Effector memory CD4-positive, alpha-beta T cell (primary cell): ENCODE measurements at places on chromosomes 2 and 18.

GRCh38 chr18:24397131-24397693 lies 412 bp downstream of the OSBPL1A start:
- no peak for DNase-seq

DNA sequence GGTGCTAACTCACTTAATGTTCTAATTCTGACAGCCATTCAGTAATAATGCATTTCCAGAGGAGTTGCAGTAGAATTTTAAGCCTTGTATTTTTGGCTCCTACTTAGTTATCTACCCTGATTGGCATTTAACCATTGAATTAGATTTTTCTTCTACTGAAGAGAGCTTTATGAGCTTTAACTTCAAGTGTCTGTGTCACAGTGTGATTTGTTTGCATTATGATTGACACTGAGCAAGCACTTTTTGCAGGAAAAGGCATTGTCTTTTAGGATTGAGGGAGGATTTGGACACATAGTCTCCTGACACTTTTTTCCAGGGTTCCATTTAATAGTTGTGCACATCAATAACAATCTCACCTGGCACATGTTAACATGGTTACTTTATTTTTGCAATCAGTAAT lies 26.7 kb downstream of the LYPD6 start:
- no peak for DNase-seq

DNA sequence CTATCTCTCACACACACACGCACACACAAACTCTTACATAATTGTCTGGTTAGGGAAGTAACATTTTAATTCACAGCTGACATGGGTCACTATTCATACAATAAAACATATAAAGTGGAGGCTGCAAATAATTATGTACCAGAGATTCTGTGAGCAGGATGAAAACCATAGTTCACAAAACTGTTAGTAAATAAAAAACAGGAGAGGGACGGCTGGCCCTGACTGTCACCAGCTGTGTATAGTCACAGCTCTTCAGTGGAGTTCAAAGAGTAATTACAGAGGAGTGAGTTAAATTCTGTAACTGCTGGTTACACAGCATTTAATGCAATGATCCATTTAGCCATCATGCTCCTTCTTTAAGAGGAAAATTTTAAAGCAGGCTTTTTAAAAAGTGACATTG lies 76.9 kb downstream of the NRXN1 start:
- no peak for DNase-seq

DNA sequence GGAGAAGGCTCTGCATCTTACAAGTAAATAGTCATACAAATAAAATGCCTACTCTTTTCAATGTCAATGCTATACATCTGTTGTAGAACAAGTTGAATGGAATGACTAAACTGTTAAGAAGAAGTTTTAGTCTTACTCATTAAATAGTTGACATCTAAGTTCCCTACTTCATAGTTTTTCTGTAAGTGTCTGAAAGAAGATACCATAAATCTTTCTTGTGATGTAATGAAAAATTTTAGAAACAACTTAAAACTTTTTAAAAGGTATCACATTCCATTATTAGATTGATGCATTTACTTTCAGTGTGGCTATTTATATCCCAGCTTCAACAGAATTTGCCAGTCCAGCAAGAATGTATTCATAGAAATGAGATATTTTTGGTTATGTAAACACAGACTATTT lies 185.2 kb upstream of the EPC2 start:
- DNase-seq = no peak

DNA sequence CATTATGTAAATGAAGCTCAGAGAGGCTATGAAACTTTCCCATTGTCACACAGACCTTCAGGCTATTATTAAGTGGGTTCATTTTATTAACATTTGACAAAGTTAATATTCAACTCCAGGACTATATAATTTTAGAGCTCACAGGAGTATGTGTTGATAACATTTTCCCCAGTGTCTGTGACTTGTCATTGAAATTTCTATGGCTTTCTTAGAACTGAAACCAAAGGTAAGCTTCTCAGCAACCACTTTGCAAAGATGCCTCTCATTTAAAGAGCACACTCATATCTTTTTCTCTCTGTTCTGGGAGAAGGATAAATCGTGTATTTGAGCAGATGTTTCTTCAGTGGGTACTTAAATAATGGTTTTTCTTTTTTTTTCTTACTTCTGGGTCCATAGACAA lies 61.8 kb upstream of the LHCGR start:
- no peak for DNase-seq

DNA sequence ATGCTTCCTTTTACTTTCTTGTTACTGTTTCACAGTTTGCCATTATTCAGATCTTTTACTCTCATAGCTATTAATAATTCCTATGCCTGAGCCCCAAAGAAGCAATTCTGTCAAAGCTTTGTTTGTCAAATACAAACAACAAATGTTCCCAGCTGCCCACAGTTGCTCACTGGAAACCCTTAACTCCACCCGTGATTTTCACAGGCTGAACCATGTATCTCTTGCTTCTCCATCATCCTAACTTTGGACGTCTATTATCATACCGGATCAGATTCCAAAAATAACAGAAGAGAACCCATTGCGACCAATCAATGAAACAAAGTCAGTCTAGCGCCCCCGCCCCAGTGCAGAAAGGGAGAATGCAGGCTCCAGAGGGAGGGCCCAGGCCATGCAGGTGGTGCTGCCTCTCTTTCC lies 24.2 kb downstream of the COLEC12 start:
- DNase-seq = no peak

- DNase-seq = no peak
Observed at GRCh38 chr2:127217470-127218325, 2.4 kb downstream of the CYP27C1 start.

GRCh38 chr2:100785626-100786296 lies 34.2 kb upstream of the NPAS2 start:
- DNase-seq = no peak

- no peak for DNase-seq
Observed at GRCh38 chr2:16151651-16152050, 211.3 kb downstream of the MYCN start.

- no peak for DNase-seq
Observed at GRCh38 chr2:207734636-207735512, 23.4 kb downstream of the CCNYL1 start.

GRCh38 chr18:74331404-74331803 lies 15.8 kb downstream of the C18orf63 start:
- no peak for DNase-seq

DNA sequence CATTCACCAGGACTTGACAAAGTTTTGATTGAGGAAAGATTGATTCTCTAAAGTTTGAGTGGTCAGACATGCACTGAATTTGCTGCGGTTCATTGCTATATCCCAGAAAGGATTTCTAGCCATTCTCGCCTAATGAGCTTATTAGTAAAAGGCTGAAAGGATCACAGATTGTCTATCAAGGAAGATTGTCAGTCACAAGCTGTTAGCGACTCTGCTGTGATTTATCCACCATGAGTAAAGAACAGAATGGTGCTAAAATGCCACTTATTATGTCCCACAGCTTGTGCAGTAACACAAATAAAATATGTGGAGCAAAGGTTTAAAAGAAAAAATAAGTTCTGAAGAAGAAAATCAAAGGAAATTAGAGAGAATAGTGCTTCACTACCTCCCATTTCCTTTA lies 701.2 kb upstream of the CDH7 start:
- no peak for DNase-seq

GRCh38 chr2:24076849-24077534 lies 866 bp upstream of the SF3B6 start:
- no peak for DNase-seq

GRCh38 chr2:216632952-216633615 lies at the start of gene IGFBP2:
Gene IGFBP2 (plus strand): TSS chr2:216633420. CDS start chr2:216633524, 104 bp downstream.
- DNase-seq = no peak

DNA sequence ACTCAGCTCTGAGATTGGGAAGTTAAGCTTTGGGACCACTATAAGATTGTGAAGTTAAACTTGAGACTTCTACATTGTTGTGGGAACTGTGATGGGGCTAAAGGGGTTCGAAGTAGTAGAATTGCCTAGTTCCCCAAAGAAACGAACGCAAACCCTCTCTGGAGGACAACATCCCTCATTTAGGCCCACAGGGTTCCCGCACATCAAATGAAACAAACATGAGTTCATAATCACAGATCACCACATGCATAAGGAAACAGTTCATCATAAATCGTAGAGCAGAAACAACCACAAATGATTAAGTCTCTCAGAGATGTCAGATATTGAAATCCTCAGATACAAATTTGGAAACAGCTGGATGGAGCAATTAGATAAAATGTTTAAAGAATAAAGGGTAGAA lies 55.9 kb upstream of the HPCAL1 start:
- no peak for DNase-seq

- peak; percentile 31 for DNase-seq
Observed at GRCh38 chr18:10560452-10561045, 34.7 kb downstream of the NAPG start.

- DNase-seq = no peak
Observed at GRCh38 chr2:24287171-24287570, 73.2 kb downstream of the ITSN2 start.
